Urinary bladder (tissue), 4 donors: ENCODE measurements at places on chromosomes 11 and 22. TPM values are rescaled to one million over a fixed set of nuclear protein-coding genes. Genes with fewer than 3 reads are reported as not detected.

The RPUSD4 gene
- total RNA-seq = 18.6 TPM

GRCh38 chr22:20834206-20834605, 24.4 kb downstream of the PI4KA start:
- no peak for DNase-seq

- no peak for DNase-seq
These were observed 117.3 kb downstream of the ETS1 start for GRCh38 chr11:128470081-128470480.

The OR4C13 gene
- not detected for total RNA-seq

DNA sequence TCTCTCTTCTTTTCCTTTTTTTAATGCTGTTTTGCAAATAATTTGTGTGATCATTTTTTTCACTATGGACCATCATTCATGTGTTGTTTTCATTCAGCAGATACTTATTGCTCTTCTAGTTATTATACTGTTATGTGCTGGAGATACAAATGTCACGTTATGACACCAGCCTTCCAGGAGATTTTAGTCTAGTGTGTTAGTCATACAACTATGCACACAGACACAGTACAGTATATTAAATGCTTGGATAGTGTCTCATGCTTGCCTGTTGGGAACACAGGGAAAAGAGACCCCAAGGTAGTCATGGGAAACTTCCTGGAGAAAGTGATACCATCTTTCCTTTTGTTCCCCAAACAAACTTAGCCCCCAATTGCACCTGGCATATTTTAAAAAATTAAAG, 116.1 kb downstream of the UVRAG start:
- DNase-seq = no peak

The CECR2 gene
- 2.4 TPM for total RNA-seq

DNA sequence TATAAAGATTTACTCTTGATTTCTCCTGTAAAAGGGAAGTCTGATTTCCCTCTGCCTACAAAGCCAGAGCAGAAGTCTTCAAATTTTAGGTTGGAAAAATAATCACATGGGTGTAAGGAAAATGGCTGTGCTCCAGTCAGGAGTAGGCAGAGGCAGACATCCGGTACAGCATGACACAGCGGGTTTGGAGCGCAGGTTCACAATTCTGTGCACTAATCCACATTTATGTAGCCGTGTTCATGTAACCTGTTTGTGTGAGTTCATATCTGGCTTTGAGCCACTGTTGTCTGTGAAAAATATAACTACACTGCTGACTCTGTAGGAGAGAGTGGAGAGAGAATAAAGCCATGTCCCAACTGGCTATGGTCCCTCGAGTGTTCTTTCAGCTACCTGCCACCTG, 248.0 kb downstream of the CASP12 start:
- DNase-seq = no peak

DNA sequence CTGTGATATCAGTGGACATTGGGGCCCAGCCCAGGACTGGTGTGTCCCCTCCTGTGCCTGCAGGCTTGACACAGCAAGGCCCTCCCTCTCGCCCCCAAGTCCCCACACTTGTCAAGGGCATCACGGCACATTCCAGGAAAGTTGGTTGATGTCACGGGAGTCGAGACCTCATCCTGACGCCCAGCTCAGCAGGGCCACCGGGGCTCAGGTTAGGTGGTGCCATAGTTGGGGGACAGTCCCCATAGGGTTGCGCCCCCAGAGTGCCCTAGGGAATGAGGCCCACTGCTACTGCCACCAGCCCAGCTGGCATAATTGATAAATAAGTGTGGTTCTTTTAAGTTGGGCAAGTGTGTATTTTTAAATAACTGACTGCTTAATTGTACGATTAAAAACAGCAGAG, 28.3 kb upstream of the GRAMD4 start:
- DNase-seq = no peak

GRCh38 chr22:45296628-45297297, 12.0 kb downstream of the UPK3A start:
- DNase-seq = no peak

GRCh38 chr11:114796954-114797721, 118.8 kb downstream of the NXPE2 start:
- DNase-seq = no peak

DNA sequence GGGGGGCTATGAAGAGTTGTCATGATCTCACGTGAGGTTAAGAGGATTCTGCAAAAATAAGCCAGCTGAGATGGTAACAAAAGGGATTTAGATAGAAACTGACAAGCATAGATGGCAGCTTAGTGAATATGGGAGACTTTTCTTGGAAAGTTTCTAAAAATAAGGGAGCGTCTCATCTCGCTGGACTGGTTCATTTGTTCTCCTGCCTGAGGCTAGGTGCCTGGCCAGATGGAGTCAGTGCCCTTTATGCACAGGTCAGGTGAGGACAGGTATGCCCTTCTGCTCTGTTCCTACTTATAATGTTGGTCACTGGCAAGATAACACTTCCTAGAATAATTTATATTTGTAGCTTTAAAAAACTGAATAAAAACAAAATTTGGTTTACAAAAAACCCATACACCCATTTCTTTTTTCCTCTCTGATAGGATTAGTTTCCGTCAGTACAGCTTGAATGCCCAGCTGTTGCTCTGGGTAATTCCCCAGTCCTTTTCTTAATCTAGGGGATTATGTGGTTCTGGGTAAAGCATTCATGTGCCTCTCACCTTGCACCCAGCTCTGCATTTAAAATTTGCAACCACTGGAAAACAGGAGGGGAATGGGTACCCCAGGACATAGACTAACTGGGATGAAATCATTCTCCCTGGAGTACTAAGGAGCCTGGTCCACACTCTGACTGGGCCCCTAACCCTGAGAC, 90.0 kb downstream of the AMOTL1 start:
- no peak for DNase-seq

The ZBTB16 gene
- total RNA-seq = 10.3 TPM

The OR5AS1 gene
- not detected for total RNA-seq

DNA sequence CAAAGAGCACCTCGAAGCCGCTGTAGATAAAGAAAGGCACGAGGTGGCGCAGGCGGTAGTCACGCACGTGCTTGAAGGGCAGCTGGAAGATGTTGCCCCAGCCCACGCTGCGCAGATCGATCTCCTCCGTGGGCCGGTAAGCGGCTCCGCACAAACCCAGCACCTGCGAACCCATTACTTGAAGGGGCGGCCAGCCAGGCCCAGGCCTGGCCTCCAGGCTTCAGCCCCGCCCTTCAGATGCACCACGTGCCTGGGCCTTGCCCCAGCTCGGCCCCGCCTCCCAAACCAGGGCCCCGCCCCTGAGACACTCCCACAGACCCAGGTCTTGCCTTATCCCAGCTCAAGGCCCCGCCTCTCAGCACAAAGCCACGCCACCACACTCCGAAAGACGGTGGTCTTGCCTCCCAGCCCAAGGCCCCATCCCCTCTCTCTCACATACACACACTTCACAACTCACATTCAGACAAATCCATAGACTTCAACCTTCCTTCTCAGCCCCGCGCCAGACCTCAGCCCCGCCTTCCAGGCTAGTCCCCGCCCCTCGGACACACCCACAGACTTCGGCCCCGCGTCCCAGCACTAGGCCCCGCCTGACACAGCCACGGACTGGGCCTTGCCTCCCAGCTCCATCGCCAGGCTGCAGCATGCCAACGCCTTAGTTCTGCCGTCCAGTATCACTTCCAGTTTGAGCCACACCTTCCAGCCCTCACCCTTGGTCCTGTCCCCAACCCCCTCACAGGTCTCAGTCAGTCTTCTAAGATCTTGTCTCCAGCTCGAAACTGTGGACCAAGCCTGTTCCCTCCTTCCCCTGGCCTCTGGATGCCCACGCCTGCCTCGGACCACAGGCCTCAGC, 7.0 kb downstream of the UNC93B1 start:
- DNase-seq = no peak

DNA sequence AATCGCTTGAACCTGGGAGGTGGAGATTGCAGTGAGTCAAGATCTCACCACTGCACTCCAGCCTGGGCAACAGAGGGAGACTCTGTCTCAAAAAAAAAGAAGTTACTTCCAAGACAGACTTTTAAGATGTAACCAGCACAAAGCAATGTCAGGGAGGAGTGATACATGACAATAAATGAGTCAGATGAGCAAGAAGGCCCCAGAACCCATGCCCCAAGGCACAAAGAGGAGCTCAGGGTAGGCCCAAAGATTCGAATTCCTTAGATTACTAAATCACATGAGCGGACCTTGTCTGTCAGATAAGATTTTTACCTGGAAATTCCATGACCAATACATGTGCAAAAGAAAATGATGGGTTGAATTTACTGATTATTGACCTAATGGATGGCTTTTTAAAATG, 10.5 kb upstream of the JHY start:
- DNase-seq = no peak

- DNase-seq = no peak
These were observed 2.6 kb upstream of the FTH1 start for GRCh38 chr11:61969838-61970662.

DNA sequence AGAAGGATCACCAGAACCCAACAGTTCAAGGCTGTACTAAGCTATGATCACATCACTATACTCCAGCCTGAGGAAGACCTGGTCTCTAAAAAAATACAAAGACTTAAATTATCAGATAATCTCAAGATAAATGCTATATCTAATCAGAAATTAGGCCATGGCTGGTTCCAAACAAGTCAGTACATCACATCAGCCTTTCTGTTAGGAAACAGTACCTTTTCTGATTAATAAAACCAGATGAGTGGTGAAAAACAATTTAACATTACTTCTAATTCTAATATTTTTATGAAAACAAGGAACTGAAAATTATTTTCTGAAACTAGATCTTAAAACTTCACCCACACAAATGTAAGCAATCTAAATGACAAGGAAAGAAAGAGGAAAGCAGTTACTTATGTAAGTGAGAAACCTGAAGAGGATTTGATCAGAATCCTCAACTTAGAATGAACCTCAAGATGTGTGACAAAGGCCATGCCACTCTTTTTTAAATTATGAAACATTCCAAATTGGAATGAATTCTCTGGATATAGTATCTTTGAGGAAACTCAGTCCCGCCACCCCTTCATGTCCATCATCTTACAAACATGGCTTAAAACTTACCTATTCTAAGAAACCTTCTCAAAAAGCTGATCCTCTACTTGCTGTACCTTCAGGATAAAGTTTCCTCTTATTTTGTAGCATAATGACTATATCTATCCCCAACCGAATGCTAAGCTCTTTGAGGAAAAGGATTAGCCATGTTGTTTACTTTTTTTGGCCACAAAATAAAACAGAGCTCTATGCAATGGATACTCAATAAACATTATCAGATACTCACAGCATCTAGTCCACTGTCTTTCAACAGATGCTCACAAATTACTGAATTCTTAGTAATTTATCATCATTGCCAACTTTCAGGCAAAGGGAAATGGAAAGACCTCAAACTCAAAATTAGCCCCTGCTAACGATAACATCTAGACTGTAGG, 132.0 kb downstream of the MRTFA start:
- DNase-seq = no peak

DNA sequence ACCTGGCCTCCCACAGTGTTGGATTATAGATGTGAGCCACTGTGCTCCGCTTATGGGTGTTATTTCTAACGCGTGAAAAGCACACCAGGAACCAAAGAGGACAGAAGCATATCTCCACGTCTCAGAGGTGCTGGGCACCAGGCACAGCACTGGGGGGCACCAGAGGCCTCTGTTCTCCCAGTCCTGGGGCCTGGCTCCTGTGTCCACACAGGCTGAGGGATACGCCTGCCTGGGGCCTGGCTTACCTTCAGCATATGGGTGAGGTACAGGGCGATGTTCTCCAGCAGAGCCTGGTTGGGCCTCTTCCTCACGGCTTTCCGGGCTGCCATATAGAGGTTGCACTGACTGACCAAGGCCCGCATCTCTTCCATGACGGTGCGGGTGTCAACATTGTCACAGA, 24.7 kb upstream of the NAP1L4 start:
- no peak for DNase-seq

- DNase-seq = no peak
These were observed 102.3 kb upstream of the CEP126 start for GRCh38 chr11:101812546-101812945.

DNA sequence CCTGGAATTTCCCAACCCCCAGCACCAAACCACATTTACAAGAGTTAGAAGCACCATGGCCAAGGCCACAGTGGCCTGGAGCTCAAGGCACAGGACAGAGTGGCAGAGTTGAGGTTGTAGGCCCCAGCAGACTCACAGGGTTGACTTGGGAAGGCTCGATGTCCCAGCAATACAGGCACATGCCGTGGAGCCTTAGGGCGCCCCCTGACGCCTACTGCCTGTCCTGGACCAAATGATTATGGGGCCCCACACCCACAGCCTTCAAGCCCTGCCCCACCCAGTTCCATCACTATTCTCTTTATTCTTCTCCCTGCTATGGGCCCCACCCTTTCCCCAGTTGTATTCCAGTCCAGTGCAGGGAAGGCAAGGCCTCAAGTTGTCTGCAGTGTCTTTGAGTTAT, at the start of gene CCDC179:
CCDC179 (minus strand) TSS at position 234 of the 400 bp plus-strand sequence; CDS start at position 181, 53 bp downstream.
- no peak for DNase-seq
